ENCODE measurements at places on chromosomes 1 and 21.

DNA sequence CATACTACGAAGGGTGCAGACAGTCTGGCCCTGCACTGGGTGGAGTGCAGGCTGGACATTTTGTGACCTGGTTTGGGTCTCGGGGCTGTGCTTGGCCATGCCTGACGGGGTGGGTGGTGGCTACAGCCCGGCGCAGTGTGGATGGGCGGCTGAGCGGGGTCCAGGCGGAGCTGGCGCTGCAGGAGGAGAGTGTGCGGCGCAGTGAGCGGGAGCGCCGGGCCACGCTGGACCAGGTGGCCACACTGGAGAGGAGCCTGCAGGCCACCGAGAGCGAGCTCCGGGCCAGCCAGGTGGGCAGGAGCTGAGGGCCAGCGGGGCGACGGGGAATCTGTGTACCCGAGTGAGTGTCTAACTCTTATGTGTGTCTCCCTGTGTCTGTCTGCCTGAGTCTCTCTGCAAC is 14.1 kb downstream of the MFAP2 start:
- DNase-seq = no peak

DNA sequence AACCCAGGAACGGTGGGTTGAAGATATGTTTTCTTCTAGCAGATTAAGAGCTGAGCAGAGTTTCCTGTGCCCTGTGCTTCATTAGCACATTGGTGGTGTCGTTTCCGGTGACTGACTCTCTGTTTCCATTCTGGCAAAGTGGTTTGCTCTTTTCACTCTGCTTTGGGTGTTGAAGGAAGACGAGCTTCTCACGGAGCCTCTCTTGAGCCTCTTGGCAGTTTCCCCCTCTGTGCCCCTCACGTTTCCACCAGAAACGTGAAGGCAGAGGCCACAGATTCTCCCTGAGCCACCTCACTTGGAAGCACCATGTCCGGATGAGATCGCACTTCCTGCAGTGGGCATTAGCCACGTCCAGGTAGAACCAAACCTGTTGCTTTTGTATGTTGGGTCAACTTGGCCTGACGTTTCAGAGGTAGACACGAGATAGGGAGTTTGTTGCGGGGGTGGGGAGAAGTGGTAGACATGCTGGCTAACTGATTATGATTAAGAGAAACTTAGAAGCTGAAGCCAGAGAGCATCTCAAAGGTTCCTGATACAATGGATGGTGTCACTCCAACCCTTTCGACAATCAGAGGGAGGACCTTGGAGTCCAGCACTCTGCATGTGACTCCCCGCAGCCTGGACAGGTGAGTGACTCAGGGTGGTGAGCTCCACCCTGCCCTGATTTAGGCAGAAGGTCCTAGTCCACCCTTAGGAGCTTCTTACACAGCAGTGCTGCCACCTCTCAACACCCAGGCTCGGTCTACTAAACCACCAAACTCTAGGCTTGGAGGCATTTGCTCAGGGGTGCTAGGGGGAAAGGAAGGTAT is at the start of gene LAX1:
Gene LAX1 (plus strand): TSS at position 155 of the 809 bp plus-strand sequence. CDS start 383 bp downstream, at position 538.
- DNase-seq = no peak

DNA sequence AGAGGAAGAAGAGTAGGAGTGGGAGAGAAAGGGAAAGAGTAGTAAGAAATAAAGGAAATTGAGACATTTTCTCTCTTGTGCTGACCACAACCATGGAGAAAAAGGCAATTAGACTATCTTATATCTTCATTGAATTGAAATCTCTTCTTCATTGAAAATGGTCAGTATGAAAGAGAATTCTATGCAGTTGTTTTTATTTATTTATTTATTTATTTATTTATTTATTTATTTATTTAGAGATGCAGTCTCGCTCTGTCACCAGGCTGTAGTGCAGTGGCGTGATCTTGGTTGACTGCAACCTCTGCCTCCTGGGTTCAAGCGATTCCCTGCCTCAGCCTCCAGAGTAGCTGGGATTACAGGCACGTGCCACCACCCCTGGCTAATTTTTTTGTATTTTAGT is 447.1 kb downstream of the PTPRC start:
- DNase-seq = no peak

- DNase-seq = no peak
These were observed 5.6 kb upstream of the S100A7 start for GRCh38 chr1:153465811-153466636.

DNA sequence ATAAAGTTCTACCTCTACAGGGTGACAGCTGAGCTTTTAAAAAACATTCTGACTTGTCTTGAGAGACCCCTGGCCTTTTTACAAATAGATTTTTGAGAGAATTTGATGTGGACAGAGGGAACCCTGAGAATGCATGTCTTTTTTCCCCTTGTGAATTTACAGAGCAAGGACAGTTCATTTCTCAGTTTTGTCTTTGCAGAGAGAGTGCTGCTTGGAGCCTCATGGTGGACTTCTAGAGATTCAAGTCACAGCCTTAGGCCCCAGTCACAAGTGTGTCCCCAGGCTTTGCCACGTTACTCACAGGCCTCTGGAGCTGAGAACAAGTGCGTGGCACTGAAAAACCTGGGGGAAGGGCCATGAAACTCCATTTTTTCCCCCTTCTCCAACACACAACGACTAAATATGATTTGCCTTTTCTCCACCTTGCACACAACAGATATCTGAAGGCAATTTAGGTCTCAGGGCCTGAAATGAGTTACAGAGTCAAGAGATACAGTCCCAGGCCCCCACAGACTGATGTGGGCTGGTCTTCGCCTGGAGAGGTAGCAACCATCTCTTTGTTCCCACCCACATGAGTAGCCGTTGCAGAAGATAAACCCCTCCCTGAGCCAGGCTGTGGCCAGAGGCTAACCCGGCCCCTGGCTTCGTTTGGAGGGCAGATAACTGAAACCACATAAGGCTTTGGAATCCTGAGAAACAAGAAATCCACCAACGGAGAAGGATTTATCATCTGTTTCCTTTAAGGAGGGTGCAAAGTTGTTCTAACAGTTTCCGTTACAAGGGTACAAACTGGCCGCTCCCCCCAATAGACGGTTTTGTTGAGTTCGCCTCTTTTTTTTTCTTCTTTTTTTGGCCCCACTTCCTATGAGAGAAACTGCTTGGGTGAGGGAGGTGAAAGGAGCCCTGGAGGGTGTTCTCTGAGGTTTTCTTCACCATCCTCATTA is 1.0 kb upstream of the PIGV start:
- DNase-seq = no peak

GRCh38 chr1:208344202-208344857 is 100.1 kb upstream of the PLXNA2 start:
- no peak for DNase-seq

DNA sequence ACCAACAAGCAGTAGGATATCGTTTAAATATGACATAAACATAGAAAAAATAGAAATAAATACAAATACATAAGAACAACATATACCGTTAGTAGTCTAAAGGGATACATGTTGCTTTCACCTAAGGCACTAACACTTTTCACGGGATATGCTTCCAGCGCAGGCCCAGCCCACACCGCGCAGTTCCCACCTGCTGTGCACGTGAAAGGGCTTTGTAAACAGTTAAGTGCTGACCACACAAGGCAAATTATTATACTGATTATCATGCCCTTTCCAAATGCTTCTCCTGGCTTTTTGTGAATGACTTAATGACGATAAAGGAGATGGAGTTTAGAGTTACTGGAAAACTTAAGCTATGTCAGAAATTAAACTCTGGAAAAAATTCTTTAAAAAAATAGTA is 11.3 kb upstream of the IL22RA1 start:
- DNase-seq = peak; percentile 24

- DNase-seq = no peak
These were observed 12.7 kb downstream of the GPR3 start for GRCh38 chr1:27405074-27405473.

- no peak for DNase-seq
These were observed 40.5 kb downstream of the RPRD2 start for GRCh38 chr1:150404465-150404864.

GRCh38 chr1:168335500-168335899 is 54.8 kb downstream of the TBX19 start:
- DNase-seq = no peak

GRCh38 chr1:40575336-40575735 is 43.9 kb downstream of the ZNF684 start:
- DNase-seq = no peak

DNA sequence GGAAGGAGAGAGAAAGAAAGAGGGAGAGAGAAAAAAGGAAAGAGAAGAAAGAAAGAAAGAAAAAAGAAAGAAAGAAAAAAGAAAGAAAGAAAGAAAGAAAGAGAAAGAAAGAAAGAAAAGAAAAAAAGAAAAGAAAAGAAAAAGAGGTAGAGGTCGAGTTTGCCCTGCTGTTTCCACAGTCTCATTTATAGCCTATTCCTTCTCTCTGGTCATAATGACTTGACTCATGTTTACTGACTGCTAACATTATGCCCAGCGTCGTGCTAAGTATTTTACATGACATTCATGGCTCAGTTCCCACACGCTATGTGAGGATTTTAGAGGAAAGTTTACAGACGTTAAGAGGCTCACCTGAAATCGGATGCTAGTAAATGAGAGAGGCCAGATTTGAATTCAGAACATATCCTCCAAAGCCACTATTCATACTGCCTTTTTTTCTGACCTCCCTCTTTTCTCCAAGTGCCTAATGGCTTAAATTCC is 263.0 kb downstream of the TNR start:
- DNase-seq = no peak

- DNase-seq = no peak
These were observed 104.5 kb downstream of the KCNJ6 start for GRCh38 chr21:37811711-37812110.

GRCh38 chr1:219427403-219427802 is 185.5 kb downstream of the ZC3H11B start:
- DNase-seq = no peak

DNA sequence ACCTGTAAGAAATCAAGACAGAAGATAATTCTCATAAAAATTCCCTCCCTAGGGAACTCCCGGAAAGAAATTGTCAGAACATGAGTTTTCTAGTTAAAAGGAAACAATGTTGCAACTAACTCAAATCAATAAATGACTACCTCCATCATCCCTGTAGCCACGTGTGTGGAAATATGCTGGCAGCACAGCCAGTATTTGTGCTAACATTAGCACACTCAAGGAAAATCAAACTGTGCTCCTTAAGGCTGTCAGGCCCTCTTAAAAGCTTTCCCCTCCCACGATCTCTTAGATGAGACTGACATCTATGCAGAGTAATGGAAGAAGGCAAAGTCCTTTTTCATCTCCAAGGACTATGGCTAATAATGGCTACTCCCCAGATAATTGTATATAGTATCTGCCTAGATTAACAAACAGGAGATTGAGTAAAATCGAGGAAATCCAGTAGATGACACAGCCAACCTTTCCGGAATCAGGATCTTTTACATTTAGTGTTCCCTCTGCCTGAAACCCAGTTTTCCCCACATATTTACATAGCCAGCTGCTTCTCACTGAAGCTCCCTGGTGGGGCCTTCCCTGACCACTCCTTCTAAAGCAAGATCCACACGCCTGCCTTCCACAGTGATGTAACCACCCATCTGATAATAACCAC is 50.9 kb upstream of the NR5A2 start:
- no peak for DNase-seq

GRCh38 chr1:241131636-241132194 is 225.3 kb downstream of the RGS7 start:
- DNase-seq = no peak

- no peak for DNase-seq
These were observed 368.6 kb downstream of the USH2A start for GRCh38 chr1:216054600-216054999.

DNA sequence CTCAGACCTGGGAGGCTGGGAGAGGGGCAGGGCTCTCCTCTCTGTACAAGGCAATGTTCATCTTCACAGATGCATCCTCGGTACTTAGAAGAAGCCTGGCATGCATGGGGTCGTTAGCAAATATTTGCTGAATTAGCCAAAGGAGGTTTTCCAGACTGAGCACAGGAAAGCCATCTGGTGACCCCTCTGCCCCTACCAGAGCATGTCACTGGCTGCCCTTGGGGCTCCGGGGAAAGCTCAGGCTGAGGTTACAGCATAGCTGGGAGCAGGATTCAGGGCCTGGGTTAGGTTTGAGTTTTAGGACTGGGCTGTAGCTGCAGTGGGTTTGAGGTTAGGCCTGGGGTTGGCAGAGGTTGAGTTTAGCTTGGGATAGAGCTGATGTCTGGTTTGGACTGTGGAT is 43.4 kb upstream of the ZBTB40 start:
- DNase-seq = no peak

- DNase-seq = no peak
These were observed 35.7 kb upstream of the DUSP10 start for GRCh38 chr1:221777431-221778072.

DNA sequence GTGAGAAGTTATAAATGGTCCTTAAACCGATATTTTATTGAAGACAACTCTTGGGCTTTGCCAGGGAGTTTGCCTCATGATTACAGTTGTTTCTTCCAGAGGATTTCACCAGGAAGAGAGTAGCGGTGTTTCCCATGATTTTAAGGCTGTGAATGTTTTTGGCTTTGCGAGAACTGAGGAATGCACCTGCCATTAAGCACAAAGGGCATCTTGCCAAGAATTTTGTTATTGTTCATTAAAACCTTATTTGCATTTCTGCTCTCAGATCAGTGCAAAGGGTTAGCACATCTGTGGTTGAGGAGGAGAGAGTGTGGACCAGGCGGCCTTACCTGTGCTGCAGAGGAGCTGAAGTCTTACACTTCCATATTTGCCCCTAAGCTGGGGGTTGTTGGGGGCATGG is 13.8 kb downstream of the CNIH3 start:
- no peak for DNase-seq

DNA sequence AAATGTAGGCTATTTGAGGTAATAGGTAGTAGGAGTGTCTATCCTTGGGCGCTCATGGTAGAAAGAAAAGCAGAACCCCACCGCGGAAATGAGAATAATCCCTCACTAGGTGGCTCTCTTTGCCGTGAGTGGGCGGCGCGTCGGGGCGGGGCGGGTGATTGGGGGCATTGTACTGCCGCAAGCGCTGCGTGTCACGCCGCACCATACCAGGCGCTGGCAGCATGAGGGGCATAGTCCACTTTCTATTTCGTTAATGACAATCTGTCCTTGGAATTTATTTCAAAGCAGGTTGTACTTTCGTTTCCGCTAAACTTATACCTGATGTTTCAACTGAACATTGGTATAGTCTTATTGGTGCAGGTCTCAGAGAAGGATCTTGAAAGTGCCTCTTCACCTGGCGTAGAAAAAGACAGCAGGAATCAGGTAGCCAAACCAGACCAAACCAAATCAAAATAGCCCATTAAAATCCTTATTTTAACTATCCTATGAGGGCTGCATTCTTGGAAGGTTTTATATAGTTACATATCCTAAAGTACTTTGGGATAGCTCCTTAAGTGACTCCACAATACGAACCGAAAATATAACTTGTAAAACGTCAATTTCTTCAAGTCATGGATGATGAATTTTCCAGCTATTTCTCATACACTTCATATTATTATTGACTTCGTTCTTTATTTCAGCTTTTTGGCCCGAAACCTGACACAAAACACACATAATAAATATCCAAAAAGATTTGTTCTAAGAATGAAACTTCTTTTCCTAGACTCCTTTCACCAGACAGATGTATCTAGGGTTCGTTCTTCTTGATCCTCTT is 1.9 kb upstream of the SMG7 start:
- peak; percentile 30 for DNase-seq

GRCh38 chr1:237999426-238000052 is 108.8 kb upstream of the ZP4 start:
- DNase-seq = no peak

GRCh38 chr1:15488371-15488770 is 12.5 kb downstream of the CELA2B start:
- DNase-seq = no peak
